Activated CD8-positive, alpha-beta memory T cell treated with anti-CD3 and anti-CD28 coated beads, Interleukin-2, amount 10 ng/mL, durations not matched to agents 7 days and 5 days (primary cell): ENCODE measurements at places on chromosomes 11 and 22. TPM values are rescaled to one million over a fixed set of nuclear protein-coding genes. Genes with fewer than 3 reads are reported as not detected.

DNA sequence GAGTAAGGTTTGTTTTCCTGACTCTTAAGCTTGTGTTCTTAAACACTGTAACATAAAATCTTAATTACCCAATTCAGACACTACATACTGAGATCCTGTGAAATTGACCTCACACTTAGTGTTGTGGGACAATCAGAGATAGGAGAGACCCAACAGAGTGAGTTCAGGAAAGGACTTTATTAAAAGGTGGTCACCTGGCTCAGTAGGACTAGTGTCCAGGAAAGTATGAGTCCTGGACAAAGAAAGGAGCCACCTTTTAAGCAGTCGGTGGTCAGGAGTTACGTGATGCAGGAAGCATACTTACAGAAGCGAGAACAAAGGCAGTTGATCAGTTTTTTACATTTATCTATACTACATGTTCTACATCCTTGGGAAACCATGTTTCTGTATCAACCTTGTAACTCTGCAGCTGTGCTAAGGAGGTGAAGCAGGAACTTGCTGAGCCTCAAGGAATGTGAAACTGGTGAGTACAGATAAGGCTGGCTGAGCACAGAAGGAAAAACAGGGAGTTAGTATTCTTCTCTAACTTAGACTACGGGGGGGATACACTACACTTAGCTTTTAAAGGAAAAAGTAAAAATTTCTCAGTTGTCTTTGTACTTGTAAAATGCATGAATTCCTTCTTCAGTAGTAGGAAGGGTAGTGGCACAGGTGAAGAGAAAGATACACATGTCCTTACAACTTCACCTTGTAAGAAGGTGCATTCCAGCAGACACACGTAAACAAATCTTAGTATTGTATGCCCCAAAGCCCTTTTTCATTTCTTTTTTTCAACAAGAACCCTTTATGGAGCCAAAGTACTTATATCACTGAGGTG is 15.1 kb downstream of the OR51E1 start:
- H3K27ac ChIP-seq = no peak overlapping the region
- no peaks in the 10 kb centered on the region for H3K36me3 ChIP-seq
- no peaks in the 10 kb centered on the region for H3K4me1 ChIP-seq
- DNase-seq = no peak
- no peak overlapping the region for H3K4me3 ChIP-seq
- peaks cover 12% of the 10 kb centered on the region for H3K27me3 ChIP-seq

DNA sequence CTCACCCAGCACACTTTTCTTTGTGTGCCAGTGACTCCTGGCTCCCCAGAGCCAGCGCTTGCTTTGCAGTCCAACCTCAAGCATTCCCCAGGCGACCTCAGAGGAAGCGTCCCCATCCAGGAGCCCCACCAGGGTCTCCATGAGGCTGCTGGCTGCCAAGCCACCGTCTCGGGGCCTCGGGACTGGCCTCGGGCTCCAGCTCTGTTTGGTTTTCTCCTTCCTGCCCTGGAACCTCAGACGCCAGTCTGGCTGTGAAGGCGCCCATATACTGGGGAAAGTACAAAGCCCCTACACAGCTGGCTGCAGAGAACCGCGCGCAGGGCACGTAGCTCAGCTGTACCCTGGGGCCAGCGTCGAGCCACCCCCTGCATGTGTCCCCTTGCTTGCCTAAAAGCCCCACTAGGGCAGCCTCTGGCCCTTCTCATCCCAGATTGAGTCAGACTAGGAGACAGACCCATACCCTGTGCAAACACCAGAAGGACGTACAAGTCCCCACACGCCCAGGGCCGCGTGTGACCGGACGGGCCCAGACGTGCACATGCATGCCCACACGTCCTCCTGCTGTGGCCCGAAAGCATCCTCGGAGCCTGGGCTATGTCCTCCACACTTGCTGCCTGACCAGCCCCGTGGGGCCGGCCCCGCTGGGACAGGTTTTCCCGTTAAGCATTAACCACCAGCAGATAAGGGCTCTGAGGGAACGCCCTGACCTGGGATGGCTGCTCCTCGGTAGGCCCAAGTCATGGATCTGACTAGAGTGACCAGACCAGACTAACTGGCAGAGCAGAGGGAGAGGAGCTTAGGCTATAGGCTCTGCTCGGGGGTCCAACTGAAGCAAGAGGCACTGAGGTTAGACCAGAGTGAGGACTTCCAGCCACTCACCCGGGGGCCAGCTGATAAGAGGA is 4.2 kb upstream of the SYT8 start:
- H3K4me1 ChIP-seq = peaks cover 2% of the 10 kb centered on the region
- H3K27me3 ChIP-seq = peaks cover 9% of the 10 kb centered on the region
- no peak for DNase-seq
- H3K4me3 ChIP-seq = no peak overlapping the region
- H3K27ac ChIP-seq = no peak overlapping the region

GRCh38 chr11:118843565-118843964 is 40.1 kb upstream of the CXCR5 start:
- no peak overlapping the region for H3K27ac ChIP-seq
- peaks cover 37% of the 10 kb centered on the region for H3K4me1 ChIP-seq
- peaks cover 3% of the 10 kb centered on the region for H3K36me3 ChIP-seq
- no peaks in the 10 kb centered on the region for H3K27me3 ChIP-seq
- no peak for DNase-seq
- H3K4me3 ChIP-seq = no peak overlapping the region

The ZNF408 gene
- total RNA-seq = 15.0 TPM

The OR10A2 gene
- not detected for total RNA-seq

GRCh38 chr11:119195680-119196079 is 10.4 kb downstream of the NHERF4 start:
- H3K27ac ChIP-seq = no peak overlapping the region
- no peaks in the 10 kb centered on the region for H3K36me3 ChIP-seq
- no peak overlapping the region for H3K4me3 ChIP-seq
- H3K4me1 ChIP-seq = peaks cover 4% of the 10 kb centered on the region
- H3K27me3 ChIP-seq = no peaks in the 10 kb centered on the region

DNA sequence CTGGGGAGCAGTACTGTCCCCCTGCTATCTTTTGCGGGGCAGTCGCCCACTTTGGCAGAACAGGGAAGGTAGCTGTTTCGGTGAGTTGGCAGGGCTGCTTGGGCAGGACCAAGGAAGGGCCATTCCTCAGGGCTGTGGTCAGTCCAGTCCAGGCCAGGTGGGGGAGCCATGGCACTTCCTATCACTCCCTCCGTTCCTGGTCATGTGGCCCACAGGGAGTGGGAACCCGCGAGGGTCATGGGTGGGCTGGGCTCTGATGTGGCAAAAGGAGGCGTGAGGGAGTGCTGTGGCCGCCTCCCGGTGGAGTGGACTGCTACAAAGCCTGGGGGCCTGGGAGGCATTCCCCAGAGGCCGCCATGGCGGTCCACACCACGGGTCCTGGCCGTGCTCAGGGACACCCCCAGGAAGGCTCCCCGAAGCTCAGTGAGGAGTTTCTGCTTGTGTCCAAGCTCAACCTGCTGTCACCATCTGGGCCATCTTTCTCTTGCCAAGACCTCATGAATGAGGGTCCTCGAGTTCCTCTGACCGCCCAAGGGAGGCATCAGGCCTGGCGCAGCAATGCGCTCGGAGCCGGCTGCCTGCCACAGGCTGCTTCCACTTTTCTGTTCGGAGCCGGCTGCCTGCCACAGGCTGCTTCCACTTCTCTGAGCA is 11.9 kb downstream of the CHID1 start:
- peaks cover 5% of the 10 kb centered on the region for H3K36me3 ChIP-seq
- no peak for DNase-seq
- no peaks in the 10 kb centered on the region for H3K27me3 ChIP-seq
- no peak overlapping the region for H3K4me3 ChIP-seq

The SELENOH gene
- total RNA-seq = 114 TPM

GRCh38 chr11:72036687-72037086 is 38.0 kb downstream of the IL18BP start:
- no peak for DNase-seq
- peak overlapping the region; percentile 2 for H3K27ac ChIP-seq
- H3K4me1 ChIP-seq = peaks cover 5% of the 10 kb centered on the region
- H3K4me3 ChIP-seq = no peak overlapping the region
- no peaks in the 10 kb centered on the region for H3K27me3 ChIP-seq

DNA sequence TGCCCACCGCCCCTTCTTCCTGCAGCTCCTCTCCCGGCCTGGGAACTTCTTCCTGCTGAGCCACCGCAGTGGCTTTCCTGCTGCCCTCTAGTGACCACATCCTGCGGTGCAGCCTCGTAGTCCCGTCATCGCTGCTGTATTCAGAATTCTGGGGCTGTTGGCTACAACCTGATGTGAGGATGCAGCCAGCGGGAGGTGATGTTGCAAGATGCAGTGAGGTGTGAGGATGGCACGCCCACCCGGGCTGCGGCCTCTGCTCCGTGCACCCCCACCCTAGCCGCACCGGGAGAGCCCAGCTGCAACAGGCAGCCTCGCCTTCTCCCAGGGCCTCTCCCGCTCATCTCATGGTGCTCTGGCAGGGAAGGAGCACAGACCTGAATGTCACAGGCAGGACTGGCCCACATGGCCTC is 10.1 kb downstream of the CHST1 start:
- no peak overlapping the region for H3K4me3 ChIP-seq
- H3K4me1 ChIP-seq = peaks cover 7% of the 10 kb centered on the region
- no peaks in the 10 kb centered on the region for H3K36me3 ChIP-seq
- no peak overlapping the region for H3K27ac ChIP-seq

DNA sequence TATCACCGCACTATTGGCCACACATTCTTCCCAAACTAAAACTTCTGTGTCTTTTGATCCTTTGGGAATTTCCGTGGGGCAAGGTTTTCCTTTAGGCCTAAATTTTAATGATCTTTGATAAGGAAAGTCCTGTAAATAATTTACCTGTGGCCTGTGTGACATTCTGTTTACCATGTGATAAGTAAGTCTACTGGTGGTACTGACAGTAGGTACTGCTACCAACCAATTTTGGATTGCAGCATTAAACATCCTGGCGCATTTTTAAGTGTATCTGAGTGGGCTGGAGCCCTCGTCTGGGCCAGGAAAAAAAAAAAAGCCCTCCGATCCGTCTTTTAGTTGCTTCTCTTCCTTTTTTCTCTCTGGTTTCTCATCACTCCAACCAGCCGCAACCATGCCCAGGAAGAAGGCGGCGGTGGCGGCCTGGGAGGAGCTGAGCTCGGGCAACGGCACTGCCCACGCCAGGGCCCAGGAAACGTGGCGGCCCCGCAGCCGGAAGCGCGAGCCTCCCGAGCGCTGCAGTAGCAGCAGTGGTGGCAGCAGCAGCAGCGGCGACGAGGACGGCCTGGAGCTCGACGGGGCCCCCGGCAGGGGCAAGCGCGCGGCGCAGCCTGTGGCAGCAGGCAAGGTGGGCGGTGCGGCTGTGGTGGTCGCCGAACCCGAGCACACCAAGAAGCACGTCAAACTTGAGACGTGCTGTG is 33.6 kb downstream of the ASRGL1 start:
- H3K27ac ChIP-seq = peak overlapping the region; percentile 74
- DNase-seq = peak; percentile 68
- H3K27me3 ChIP-seq = peaks cover 3% of the 10 kb centered on the region
- no peaks in the 10 kb centered on the region for H3K36me3 ChIP-seq
- H3K4me1 ChIP-seq = peaks cover 36% of the 10 kb centered on the region

The CABP7 gene
- total RNA-seq = not detected

DNA sequence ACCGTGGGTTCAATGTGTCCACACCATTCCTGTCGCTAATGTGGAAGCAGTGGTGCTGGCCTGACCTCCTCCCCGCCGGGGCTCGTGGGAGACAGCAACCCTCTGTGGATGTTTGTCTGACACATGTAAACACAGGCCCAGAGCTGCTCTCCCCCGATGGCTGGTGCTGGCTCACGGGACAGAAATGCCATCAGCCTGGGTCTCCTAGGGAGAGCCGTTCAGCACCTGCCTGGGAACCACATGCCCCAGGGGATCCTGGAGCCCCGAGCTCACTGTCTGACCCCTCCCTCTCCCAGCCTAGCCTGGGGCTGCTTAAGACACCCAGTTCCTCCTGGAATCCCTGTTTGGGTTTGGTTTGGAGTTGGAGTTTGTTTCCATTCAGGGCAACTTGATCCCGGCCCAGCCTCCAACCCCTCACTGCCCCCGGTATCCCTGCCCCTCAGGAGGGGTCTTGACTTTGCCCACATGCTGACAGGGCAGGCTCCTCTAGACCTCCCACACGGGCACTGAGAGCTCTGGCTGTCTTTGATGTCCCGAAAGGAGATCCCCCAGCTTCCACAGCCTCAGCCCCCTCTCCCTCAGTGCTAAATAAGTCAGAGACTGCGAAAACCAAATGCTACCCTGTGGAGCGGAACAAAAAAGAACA is 50.9 kb upstream of the WNT11 start:
- no peak overlapping the region for H3K27ac ChIP-seq
- H3K36me3 ChIP-seq = no peaks in the 10 kb centered on the region
- peaks cover 2% of the 10 kb centered on the region for H3K4me1 ChIP-seq
- H3K4me3 ChIP-seq = no peak overlapping the region
- H3K27me3 ChIP-seq = peaks cover 11% of the 10 kb centered on the region
- DNase-seq = no peak

The PKP3 gene
- total RNA-seq = 0.09 TPM

DNA sequence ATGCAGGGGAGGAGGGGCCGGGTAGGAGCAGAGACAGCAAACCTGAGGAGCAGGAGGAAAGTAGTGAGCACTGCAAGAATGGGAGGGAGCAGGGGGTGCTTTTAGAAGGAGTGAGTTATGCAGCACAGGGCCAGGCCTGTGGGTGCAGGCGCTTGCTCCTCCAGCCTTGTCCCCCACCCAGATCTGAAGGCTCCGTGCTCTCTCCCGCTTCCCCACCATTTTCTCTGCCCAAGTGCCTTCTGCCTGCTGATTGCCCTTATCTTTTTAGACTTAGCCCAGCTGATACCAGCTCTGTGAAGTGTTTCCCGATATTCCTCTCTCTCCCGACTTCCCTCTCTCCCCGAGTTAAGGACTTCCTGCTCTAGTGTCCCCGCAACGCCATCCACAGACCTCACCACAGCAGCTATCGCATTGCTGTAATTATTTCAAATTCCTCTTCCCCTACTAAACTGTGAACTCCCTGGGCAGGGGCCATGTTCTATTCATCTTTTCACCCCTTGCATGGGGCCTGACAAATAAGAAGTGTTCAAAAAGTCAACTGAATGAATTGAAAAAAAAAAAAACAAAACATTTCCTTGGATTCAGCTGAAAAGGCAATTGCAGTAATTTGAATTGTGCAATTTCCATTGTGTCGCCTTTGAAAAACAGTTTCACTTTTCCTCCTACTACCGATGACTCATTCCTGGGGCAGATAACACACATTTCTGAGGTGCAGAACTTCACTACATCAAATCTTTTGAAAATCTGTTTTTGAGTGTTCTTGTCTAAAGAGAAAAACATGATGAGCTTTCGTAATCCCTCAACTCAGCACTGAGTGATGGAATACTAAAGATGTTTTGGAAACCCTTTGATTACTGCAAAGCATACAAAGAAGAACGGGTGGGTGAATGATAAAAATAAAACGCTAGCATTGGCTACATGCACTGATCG is 69.7 kb upstream of the BMAL1 start:
- DNase-seq = no peak
- H3K27me3 ChIP-seq = no peaks in the 10 kb centered on the region

The NF2 gene
- 61.2 TPM for total RNA-seq

DNA sequence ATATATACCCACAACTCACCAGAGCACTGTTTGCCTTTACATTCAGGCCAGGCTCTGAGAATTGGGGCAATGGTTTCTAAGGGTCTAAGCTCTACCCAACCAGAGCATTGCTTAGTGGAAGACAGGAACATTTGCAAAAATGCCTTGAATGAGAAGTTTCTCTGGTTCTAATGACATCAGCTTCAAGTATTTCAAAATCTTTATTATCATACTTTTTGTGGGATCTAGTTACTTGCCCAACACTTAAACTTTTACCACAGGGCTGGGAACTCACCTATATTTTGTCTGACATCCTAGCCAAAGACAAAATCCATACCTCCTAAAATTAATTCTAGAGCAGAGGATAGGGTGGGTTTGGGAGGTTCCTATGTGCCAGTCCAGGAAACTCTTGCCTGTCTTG is 51.5 kb downstream of the INSC start:
- no peak overlapping the region for H3K4me3 ChIP-seq
- H3K27ac ChIP-seq = no peak overlapping the region
- no peaks in the 10 kb centered on the region for H3K36me3 ChIP-seq
- no peaks in the 10 kb centered on the region for H3K4me1 ChIP-seq
- peaks cover 13% of the 10 kb centered on the region for H3K27me3 ChIP-seq

- DNase-seq = no peak
- no peak overlapping the region for H3K27ac ChIP-seq
- H3K4me1 ChIP-seq = peaks cover 7% of the 10 kb centered on the region
These were observed 468.0 kb downstream of the OPCML start for GRCh38 chr11:133064152-133064877.
